HFFc6 (cell line): ENCODE measurements at places on chromosomes 4 and X. TPM values are rescaled to one million over a fixed set of nuclear protein-coding genes. Genes with fewer than 3 reads are reported as not detected.

Gene CENPVL2
- not detected in 3 replicates for total RNA-seq

Gene AVPR2
- not detected in 2 replicates for total RNA-seq

Gene MAGEA4
- not detected in 3 replicates for total RNA-seq

Gene GABRB1
- total RNA-seq = not detected in 2 replicates

Gene ASB12
- not detected in 3 replicates for total RNA-seq

Gene MAGEB18
- not detected in 3 replicates for total RNA-seq

Gene CBR4
- 9.9 and 10.9 TPM in 2 replicates for total RNA-seq

Gene SHROOM3
- 39.8 to 95.1 TPM (median 56.9 TPM) in 3 replicates for total RNA-seq

Gene GPR119
- not detected in 3 replicates for total RNA-seq

Gene ZAR1
- total RNA-seq = not detected in 3 replicates

Gene MAGEA2
- not detected in 2 replicates for total RNA-seq

GRCh38 chr4:42396752-42397634, at the start of gene SHISA3:
Gene SHISA3, plus strand, starts transcription at chr4:42397488. Its CDS starts 569 bp downstream, at chr4:42398057.
- no peak within 1 kb of the TSS for H3K27ac ChIP-seq
- H3K27me3 ChIP-seq = peaks cover 8% of the 10 kb centered on the region
- H3K36me3 ChIP-seq = peaks cover 5% of the 10 kb centered on the region; the same call in 1 of the 2 replicates
- DNase-seq = no peak

GRCh38 chr4:87838890-87839591, 6.3 kb downstream of the MEPE start:
- H3K4me1 ChIP-seq = peaks cover 23% of the 10 kb centered on the region
- no peaks in the 10 kb centered on the region for H3K36me3 ChIP-seq
- H3K4me3 ChIP-seq = no peak overlapping the region

DNA sequence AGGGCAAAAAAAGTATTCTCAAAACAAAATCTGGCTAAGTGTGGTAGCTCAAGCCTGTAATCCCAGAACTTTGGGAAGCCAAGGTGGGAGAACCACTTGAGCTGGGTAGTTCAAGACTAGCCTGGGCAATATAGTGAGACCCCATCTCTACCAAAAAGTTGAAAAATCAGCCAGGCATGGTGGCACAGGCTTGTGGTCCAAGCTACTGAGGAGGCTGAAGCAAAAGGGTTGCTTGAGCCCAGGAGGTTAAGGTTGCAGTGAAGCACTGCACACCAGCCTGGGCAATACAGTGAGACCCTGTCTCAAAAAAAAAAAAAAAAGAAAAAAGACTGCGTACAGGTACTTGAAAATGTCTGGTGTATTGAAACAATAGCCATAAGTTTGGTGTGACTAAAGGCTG, 1.7 kb upstream of the SDAD1 start:
- no peak for DNase-seq
- peaks cover 2% of the 10 kb centered on the region; the same call in 1 of the 2 replicates for H3K27me3 ChIP-seq
- H3K27ac ChIP-seq = no peak overlapping the region
- H3K4me1 ChIP-seq = peaks cover 29% of the 10 kb centered on the region
- H3K4me3 ChIP-seq = no peak overlapping the region
- peaks cover 16% of the 10 kb centered on the region for H3K36me3 ChIP-seq

- no peaks in the 10 kb centered on the region; the same call in 1 of the 2 replicates for H3K27me3 ChIP-seq
- H3K4me1 ChIP-seq = no peaks in the 10 kb centered on the region
- H3K4me3 ChIP-seq = no peak overlapping the region
- no peak overlapping the region for H3K27ac ChIP-seq
Observed at GRCh38 chrX:117196481-117196880, 733.7 kb upstream of the CT83 start.

GRCh38 chrX:37867536-37868153, 20.3 kb upstream of the DYNLT3 start:
- peaks cover 4% of the 10 kb centered on the region for H3K27me3 ChIP-seq
- no peaks in the 10 kb centered on the region; the same call in 1 of the 2 replicates for H3K36me3 ChIP-seq
- H3K4me3 ChIP-seq = no peak overlapping the region
- H3K27ac ChIP-seq = no peak overlapping the region

- no peaks in the 10 kb centered on the region for H3K27me3 ChIP-seq
- no peak for DNase-seq
- no peaks in the 10 kb centered on the region for H3K36me3 ChIP-seq
- peaks cover 39% of the 10 kb centered on the region for H3K4me1 ChIP-seq
- no peak overlapping the region for H3K27ac ChIP-seq
Observed at GRCh38 chr4:125847518-125847917, 532.8 kb downstream of the FAT4 start.

GRCh38 chr4:151801547-151802516, 41.0 kb upstream of the GATB start:
- H3K36me3 ChIP-seq = no peaks in the 10 kb centered on the region; the same call in 1 of the 2 replicates
- no peaks in the 10 kb centered on the region for H3K27me3 ChIP-seq
- no peak overlapping the region for H3K27ac ChIP-seq
- H3K4me1 ChIP-seq = peaks cover 60% of the 10 kb centered on the region
- H3K4me3 ChIP-seq = no peak overlapping the region
- peak; percentile 42 for DNase-seq

DNA sequence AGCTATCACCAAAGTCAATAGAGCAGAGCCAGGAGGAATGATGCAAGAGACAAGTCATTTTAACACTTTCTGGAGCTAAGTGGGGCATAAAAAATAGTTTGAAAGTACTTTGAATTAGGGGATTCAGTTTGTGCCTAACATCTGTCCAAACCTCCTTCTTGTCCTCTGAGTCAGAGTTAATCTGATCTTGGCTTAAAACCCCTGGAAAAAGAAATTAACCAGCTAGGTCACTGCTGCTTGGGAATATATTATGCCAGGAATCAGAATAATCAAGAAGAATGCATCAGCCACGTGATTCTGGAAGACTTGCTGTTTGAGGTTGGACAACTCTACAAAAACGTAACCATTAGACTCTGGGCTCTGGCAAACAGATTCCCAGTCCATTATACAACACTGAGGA, 45.3 kb upstream of the EDA2R start:
- no peak overlapping the region for H3K27ac ChIP-seq
- no peak overlapping the region for H3K4me3 ChIP-seq
- DNase-seq = peak; percentile 0
- H3K27me3 ChIP-seq = no peaks in the 10 kb centered on the region
- H3K4me1 ChIP-seq = peaks cover 50% of the 10 kb centered on the region

DNA sequence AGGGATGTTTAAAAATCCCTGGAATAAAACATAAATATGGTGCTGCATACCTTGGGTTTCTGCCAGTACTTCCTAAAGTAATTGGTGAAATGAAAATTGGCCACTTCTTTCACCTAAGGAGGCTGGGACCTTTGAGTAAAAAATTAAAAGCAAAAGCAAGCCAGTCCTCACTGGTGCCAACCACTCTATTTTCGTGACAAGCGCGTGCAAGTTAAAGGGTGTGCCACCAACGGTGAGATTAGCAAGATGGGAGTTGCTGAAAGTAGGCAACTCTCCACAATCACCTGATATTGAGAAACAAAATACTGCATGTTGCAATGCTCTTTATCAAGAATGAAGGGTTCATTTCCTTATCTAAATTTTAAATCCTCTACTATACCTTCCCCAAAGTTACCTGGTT, 19.7 kb upstream of the RTL9 start:
- no peak for DNase-seq
- H3K36me3 ChIP-seq = no peaks in the 10 kb centered on the region
- H3K4me3 ChIP-seq = no peak overlapping the region
- H3K27ac ChIP-seq = no peak overlapping the region
- peaks cover 31% of the 10 kb centered on the region for H3K4me1 ChIP-seq

DNA sequence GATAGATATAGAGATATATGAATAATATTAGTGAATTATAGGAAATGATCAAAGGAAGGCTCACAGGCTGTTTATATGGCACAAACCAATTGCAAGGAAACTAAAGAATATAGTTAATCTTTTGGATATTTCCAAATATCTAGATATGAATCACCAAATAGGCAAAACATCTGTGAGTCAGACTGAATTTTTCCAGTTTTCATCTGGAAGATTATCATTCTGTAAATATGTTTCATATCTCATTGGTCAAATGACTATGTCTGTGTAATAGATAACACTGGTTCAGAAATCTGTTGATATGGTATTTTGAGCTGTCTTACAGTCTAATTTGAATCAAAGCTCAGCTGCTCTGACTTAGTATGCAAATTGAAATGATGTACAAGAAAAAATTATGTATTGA, 303.6 kb downstream of the FAM133A start:
- no peak overlapping the region for H3K27ac ChIP-seq
- H3K27me3 ChIP-seq = no peaks in the 10 kb centered on the region
- DNase-seq = no peak
- H3K36me3 ChIP-seq = no peaks in the 10 kb centered on the region
- no peak overlapping the region for H3K4me3 ChIP-seq

GRCh38 chr4:20832826-20833225, 132.6 kb downstream of the PACRGL start:
- peak overlapping the region; percentile 91 for H3K27ac ChIP-seq
- H3K36me3 ChIP-seq = no peaks in the 10 kb centered on the region
- H3K27me3 ChIP-seq = no peaks in the 10 kb centered on the region
- peak; percentile 84 for DNase-seq
- peaks cover 40% of the 10 kb centered on the region for H3K4me1 ChIP-seq

GRCh38 chrX:72126539-72127140, 5.1 kb downstream of the RTL5 start:
- peak; percentile 60 for DNase-seq
- peaks cover 26% of the 10 kb centered on the region for H3K27me3 ChIP-seq
- no peak overlapping the region for H3K4me3 ChIP-seq
- H3K36me3 ChIP-seq = no peaks in the 10 kb centered on the region
- peaks cover 10% of the 10 kb centered on the region for H3K4me1 ChIP-seq

GRCh38 chr4:3732076-3733028, 33.8 kb upstream of the ADRA2C start:
- no peak for DNase-seq
- no peaks in the 10 kb centered on the region; the same call in 1 of the 2 replicates for H3K36me3 ChIP-seq
- peaks cover 50% of the 10 kb centered on the region for H3K27me3 ChIP-seq
- H3K4me1 ChIP-seq = peaks cover 9% of the 10 kb centered on the region

GRCh38 chr4:4658052-4658451, 116.2 kb upstream of the STX18 start:
- H3K27ac ChIP-seq = no peak overlapping the region
- H3K27me3 ChIP-seq = no peaks in the 10 kb centered on the region; the same call in 1 of the 2 replicates
- H3K4me1 ChIP-seq = peaks cover 70% of the 10 kb centered on the region
- no peak for DNase-seq

GRCh38 chr4:95627709-95628108, 78.9 kb upstream of the UNC5C start:
- no peaks in the 10 kb centered on the region for H3K4me1 ChIP-seq
- no peak overlapping the region for H3K4me3 ChIP-seq
- no peak overlapping the region for H3K27ac ChIP-seq
- H3K27me3 ChIP-seq = no peaks in the 10 kb centered on the region

DNA sequence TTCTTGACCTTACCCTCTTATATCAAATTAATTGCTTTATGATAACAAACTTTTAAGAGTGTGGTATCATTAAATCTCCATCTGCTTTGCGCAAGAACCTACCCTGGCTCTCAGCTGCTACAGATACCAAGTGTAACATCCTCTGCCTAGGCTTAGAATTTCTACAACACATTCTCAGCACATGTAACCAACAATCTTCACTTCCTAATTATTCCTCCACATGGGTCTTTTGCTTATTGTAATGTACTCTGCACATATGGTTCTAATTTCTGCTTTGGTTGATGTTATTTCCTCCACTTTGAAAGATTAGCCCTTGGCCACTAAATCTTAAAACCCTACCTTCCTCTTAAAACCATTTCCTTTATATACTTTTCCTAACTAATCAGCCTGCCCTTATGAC, 242.4 kb downstream of the ARHGAP24 start:
- peak; percentile 15 for DNase-seq
- peaks cover 41% of the 10 kb centered on the region for H3K4me1 ChIP-seq
- H3K27ac ChIP-seq = 0 out of 2 replicates have a peak overlapping the region, but pooled peaks have one; percentile 5
- H3K27me3 ChIP-seq = no peaks in the 10 kb centered on the region

DNA sequence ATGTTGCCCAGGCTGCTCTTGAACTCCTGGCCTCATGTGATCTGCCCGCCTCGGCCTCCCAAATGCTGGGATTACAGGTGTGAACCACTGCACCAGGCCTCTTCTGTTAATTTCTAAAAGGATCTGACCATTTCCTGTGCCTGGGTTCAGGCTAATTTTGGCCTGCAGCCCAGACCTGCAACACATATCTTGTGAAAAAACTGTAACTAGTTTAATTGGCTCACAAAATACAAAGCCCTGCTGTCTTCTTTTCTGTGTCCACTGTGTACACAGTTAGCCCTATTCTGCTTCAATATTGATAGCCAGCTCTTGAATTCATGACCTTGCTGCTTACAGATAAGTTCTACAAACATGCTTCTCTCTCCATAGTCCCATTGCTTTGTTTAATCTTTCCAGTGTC, 753.5 kb downstream of the PDHA2 start:
- DNase-seq = no peak
- no peak overlapping the region for H3K27ac ChIP-seq
- no peaks in the 10 kb centered on the region for H3K27me3 ChIP-seq
- no peaks in the 10 kb centered on the region for H3K36me3 ChIP-seq
- no peaks in the 10 kb centered on the region for H3K4me1 ChIP-seq

DNA sequence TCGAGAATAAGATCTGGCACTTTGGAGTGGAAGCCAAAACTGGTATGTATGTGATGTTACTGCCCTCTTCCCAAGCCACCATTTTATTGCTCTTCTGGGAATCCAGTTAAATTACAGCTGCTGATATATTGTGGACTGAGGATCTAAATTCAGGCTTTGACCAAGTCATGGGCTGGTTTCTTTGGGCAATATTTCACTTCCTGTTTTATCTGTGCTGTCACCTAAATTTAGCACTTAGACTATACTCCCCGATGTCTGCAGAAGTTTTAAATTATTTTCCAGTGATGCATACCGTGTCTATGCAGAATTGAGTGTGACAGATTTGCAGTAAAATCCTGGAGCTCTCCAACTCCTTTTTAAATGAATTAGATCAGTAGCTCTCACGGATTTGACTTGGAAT, 100.0 kb downstream of the TEX13A start:
- no peak overlapping the region for H3K4me3 ChIP-seq
- no peaks in the 10 kb centered on the region for H3K36me3 ChIP-seq
- H3K4me1 ChIP-seq = no peaks in the 10 kb centered on the region
- no peak overlapping the region for H3K27ac ChIP-seq
- DNase-seq = no peak
